Osteoblast (primary cell): ENCODE measurements at places on chromosomes 4 and X. TPM values are rescaled to one million over a fixed set of nuclear protein-coding genes. Genes with fewer than 3 reads are reported as not detected.

Gene NR0B1
- total RNA-seq, result 0.59 TPM in 1 of 2 replicates, not detected in the other

Gene UGT2A1
- not detected in 2 replicates for total RNA-seq

Gene GAGE12E
- total RNA-seq, result not detected in 2 replicates

Gene LINC00632
- 9.4 and 10.1 TPM in 2 replicates for total RNA-seq

Gene COL4A6
- total RNA-seq, result not detected in 2 replicates

Gene SAGE1
- total RNA-seq, result not detected in 2 replicates

Gene RHOXF1
- not detected in 2 replicates for total RNA-seq

Gene C4orf50
- total RNA-seq, result not detected in 2 replicates

Gene GPC3
- total RNA-seq, result not detected in 2 replicates

Gene MAGEH1
- total RNA-seq, result 25.0 and 29.8 TPM in 2 replicates

Gene PFKFB1
- not detected in 2 replicates for total RNA-seq

Gene CFAP99
- under 0.01 TPM in 2 replicates for total RNA-seq

Gene PLAC1
- total RNA-seq, result not detected in 2 replicates

Gene IL13RA1
- 81.4 and 108 TPM in 2 replicates for total RNA-seq

Gene ERCC6L
- total RNA-seq, result 0.59 and 0.72 TPM in 2 replicates

Gene ARHGAP6
- 2.2 and 5.0 TPM in 2 replicates for total RNA-seq

Gene ARSD
- 20.6 and 23.3 TPM in 2 replicates for total RNA-seq

Gene GPR50
- total RNA-seq, result not detected in 2 replicates

Gene HERC3
- 15.6 and 15.9 TPM in 2 replicates for total RNA-seq

Gene TREX2
- total RNA-seq, result 3.3 and 3.5 TPM in 2 replicates

Gene LRCH2
- 2.1 and 2.5 TPM in 2 replicates for total RNA-seq

Gene RRH
- total RNA-seq, result under 0.01 TPM in 1 of 2 replicates, not detected in the other

Gene S100P
- total RNA-seq, result 0.29 and 0.36 TPM in 2 replicates

Gene ADH1A
- not detected in 2 replicates for total RNA-seq

Gene ADAMTS3
- total RNA-seq, result 1.2 and 2.2 TPM in 2 replicates

Gene ARMCX6
- total RNA-seq, result 31.8 and 35.1 TPM in 2 replicates

Gene PDGFRA
- total RNA-seq, result 316 and 373 TPM in 2 replicates

Gene NEIL3
- 5.4 and 7.4 TPM in 2 replicates for total RNA-seq

Gene DCX
- not detected in 2 replicates for total RNA-seq
